Hindlimb muscle (tissue), 1 donor: ENCODE measurements at places on chromosomes 6 and 20. TPM values are rescaled to one million over a fixed set of nuclear protein-coding genes. Genes with fewer than 3 reads are reported as not detected.

Gene LIME1
- 6.2 TPM for polyA plus RNA-seq

Gene UST
- polyA plus RNA-seq, result 5.8 TPM

DNA sequence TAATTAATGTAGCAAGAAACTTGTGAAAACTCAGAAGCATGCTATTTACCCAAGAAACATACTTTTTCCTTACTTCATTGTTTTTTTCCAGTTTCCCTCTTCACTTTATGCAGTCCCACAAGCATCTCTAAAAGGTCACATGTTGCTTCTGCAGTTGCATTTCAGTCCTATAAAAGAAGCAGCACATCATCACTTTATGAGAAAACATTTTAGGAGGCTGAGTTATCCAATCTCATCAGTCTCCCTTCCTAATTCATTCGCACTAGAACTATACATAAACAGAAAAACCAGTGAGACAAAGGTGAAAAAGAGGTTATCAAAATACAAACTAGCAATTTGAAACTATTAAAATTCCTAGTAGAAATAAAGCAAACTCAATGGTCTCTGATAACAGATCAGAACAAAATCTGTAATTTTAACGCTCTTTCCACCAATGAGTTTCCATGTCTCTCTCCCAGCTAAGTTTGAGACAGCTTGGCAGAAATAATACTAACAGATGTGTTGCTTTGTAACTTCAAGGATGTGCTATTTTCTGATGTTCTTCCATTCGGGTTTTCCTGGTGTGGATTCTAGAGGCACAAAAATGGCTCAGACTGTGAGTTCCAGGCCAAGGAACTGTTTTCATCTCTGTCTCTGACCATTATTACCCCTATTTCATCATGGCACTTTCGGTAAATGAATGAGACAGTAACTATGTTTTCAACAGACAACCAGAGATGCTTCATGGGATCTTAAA is 48.4 kb downstream of the ZHX3 start:
- DNase-seq, result no peak

Gene CALHM6
- 3.8 TPM for polyA plus RNA-seq

Gene CYP24A1
- 0.88 TPM for polyA plus RNA-seq

Gene CCDC170
- polyA plus RNA-seq, result 1.8 TPM

- DNase-seq, result no peak
Measured at GRCh38 chr20:11387189-11387754, 530.4 kb upstream of the BTBD3 start.

Gene VSX1
- not detected for polyA plus RNA-seq

Gene GTSF1L
- not detected for polyA plus RNA-seq

Gene KIFC1
- polyA plus RNA-seq, result 18.1 TPM

Gene MUCL3
- polyA plus RNA-seq, result not detected

Gene ENPP1
- 11.0 TPM for polyA plus RNA-seq

Gene GTPBP2
- 38.8 TPM for polyA plus RNA-seq

Gene CCN6
- polyA plus RNA-seq, result 0.28 TPM

DNA sequence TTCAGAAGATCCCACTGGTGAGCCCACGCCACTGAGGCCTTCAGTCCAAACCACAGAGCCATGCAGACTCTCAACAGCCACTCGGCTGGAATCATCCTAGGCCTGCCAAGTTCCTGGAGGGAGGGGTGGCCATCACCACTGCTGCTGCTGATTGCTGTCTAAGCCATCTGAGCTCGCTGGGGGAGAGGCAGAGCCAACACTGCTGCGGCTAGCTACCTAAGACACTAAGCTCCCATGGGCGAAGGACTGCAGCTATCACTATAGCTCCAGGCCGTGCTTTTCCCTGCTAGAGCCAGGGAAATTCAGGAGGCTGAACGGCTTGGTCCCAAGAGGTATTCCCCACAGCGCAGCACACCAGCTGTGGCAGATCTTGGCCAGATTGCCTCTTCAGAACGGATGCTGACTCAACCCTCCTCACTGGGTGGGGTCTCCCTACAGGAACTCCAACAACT is 73.6 kb downstream of the TBC1D32 start:
- peak; percentile 5 for DNase-seq

GRCh38 chr20:57781901-57782300 is 72.1 kb upstream of the PMEPA1 start:
- DNase-seq, result no peak

Gene BMP2
- polyA plus RNA-seq, result 2.6 TPM

DNA sequence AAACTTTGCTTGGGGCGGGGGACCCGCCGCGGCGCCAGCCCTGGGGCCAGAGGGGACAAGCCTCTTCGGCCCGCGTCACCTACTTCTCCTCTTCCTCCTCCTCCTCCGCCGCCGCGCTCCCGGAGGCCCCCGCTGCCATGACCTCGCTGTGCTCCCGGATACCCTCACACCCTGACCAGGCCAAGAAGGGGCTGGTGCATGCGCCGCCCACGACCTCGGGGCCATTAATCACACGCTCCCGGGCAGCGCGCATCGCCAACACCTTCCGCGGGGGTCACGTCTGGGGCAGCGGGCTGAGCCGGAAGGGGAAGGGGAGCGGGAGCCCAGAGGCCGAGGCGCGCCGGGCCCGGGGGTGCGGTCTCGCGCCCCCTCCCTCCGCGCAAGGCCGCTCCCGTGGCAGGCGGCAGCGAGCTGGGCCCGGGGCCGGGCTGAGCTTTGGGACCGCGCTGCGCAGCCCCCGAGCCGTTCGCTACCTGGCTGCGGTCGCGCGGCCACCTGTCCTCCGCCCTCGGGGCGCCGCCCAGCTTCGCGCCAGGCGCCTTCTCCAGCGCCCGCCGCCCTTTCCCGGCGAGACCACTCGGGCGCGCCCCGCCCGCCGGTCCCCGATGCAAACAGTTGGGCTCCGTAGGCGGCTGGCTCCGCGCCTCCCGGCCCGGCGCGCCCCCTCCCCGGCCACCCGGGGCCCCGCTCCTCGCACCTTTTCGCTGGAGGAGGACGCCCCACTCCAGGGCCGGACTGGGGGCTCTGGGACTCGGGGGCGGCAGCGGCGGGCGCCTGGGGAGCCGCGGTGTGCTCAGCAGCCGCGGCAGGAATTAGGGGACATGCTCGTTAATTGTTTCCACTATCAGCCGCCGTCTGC is 575 bp upstream of the CNR1 start:
- no peak for DNase-seq

DNA sequence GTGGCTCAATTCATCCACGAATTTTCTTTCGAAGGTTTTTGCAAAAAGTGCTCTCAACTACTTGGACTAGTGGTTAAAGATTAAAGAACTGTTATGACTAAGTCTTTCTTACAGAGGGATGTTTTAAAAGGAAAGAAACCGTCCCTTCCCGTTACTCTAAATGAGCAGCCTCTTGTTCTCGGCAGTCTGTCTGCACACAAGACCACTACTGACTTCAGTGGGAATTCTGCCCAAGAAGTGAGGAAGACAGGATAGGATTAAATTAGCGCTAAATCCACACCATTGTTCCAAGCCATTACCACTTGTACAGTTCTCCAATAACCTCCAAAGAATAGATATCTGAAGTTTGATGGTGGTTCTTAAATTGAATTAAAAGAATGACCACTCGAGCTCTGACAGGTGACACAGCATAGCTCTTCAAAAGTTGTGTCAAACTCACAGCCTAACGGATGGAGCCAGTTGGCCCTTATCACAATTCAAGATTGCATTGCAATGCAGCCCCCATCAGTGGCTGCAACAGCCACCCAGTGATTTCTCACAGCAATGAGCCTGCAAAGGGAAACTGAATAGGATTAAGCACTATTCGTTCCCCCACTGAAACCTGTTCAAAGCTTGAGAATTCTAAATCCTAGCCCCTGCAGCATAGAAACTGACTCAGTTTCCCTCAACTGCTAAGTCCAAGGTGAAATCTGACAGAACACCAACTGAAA is 1.8 kb downstream of the EPB41L2 start:
- DNase-seq, result no peak

- no peak for DNase-seq
Measured at GRCh38 chr6:82712389-82712788, 348.8 kb downstream of the TPBG start.

GRCh38 chr20:46089167-46089416 is 670 bp downstream of the NCOA5 start:
- no peak for DNase-seq

DNA sequence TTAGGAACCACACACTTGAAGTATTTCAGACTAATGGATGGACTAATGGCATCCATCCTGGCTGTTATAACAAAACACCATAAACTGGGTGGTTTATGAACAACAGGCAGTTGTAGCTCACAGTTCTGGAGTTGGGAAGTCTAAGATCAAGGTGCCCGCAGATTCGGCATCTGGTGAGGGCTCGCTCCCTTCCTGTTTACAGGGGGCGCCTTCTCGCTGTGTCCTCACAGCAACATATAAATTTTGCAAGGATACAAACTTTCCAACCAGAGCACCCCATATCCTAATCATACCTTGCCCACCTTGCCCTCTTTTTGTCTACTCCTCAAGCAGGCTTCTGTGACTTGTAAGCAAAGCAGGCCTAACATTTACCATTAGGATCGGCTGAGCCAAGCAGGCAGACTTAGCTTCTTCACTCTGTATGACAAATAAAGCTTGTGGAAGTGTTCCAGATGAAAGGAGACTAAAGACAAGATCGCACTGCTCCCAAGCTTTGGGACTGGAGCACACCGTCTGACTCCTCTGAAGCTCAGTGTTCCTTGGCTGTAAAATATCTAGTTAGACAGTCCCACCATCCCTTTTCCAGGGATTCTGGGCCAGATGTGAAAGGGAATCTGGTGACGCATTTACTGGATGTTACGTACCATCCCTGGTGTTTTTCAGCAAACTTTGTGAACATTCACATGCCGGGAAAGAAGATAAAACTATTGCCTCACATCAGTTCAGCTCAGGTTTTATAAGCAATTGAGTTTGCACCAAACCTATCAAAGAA is 34.9 kb downstream of the GFOD1 start:
- no peak for DNase-seq

Gene HTR1E
- not detected for polyA plus RNA-seq

GRCh38 chr6:73727114-73727513 is 31.1 kb downstream of the CD109 start:
- no peak for DNase-seq

- no peak for DNase-seq
Measured at GRCh38 chr6:15997586-15998388, 131.1 kb upstream of the MYLIP start.

DNA sequence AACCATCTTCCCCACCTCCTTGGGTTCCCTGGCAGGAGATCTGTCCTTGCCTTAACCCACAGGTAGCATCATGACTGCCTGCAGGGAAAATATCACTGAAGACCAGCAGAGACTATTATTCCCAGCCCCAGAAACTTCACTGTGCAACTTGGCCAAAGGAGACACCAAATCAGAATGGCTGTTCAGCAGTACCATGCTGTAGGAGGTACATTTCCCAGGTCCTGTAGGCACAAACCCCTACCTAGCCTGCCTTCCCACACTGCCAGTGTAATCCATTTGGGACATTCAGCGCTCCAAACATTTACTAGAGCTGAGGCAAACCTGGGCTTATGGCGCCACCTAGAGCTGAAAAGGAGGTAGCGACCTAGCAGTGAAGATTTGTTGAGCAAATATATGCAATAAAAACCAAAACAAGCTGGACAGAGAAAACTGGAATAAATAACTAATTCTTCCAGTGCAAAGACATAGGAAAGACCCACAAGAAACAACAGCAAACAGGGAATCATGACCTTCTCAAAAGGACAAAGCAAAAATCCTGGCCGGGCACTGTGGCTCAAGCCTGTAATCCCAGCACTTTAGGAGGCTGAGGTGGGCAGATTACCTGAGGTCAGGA is 60.3 kb downstream of the VTA1 start:
- no peak for DNase-seq

Gene SLC17A1
- polyA plus RNA-seq, result not detected

DNA sequence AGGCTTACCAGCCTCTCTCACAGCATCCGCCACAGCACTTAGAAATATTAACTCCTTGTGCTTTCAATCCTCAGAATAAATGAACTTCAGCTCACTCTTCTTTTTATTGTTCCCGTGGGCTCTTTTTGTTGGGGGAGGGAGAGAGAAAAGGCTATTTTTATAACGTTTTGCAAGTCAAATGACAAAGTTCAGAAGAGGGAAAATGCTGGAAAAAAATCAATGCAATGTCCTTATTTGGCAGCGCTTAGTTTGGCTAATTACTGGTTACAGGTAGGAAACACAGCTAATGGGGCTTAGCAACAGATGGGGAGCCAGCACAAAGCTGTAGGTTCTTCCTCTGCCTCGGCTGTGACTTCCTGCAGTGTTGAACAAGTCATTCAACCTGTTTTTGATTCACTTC is 1067.0 kb upstream of the MAP3K7 start:
- no peak for DNase-seq
